ENCODE measurements at places on chromosomes 6 and 20.
A peak's percentile ranks its signal among the peaks of the same experiment; 100 is the strongest.

- no peak overlapping the region for H3K27ac ChIP-seq
- H3K4me1 ChIP-seq: peaks cover 19% of the 10 kb centered on the region
- no peaks in the 10 kb centered on the region for H3K36me3 ChIP-seq
- H3K27me3 ChIP-seq: no peaks in the 10 kb centered on the region
Measured at GRCh38 chr6:42229506-42230119, 12.0 kb upstream of the MRPS10 start.

DNA sequence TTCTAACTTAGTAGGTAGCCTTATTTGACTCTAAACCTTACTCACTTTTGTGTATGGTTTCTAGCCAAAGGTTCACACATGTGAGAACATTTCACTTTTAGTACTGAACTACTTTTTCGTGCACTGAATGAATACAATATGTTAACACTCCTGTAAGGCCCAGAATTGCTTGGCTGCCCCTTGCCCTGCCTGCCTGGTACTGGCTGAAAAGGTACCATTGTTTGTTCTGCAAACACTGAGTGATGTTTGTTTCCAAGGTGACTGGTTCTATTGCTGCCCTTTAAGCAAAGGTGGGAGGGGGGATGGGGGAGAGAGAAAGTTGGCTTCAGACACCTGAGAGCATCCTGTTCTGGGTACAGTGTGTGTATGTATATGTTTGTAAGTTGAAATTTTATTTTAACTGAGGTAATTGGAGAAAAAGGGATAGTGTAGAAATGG, 31.2 kb downstream of the RREB1 start:
- no peaks in the 10 kb centered on the region for H3K36me3 ChIP-seq
- peak overlapping the region; percentile 20 for H3K4me3 ChIP-seq
- peak; percentile 27 for DNase-seq
- peak overlapping the region; percentile 92 for H3K27ac ChIP-seq
- peaks cover 66% of the 10 kb centered on the region for H3K4me1 ChIP-seq

DNA sequence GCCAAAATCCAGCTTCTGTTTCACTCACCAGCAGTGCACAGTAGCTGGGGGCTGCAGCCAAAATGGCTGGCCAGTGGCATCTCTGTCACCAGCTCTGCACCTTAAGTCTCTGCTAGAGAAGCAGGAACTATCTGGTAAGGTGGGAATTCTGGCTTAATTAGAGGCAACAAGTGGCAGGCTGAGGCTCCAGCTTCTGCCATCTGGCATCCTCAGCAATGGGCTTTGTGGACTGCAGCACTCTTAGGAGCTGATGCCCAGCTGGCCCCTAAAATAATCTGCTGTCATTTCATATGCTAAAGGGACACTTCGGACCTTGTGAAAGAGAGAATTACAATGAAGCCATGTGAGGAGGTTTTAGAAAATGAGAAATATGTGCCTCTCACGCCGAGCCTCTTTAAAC, 4.6 kb upstream of the CLDN20 start:
- H3K4me3 ChIP-seq: no peak overlapping the region
- DNase-seq: no peak
- H3K27me3 ChIP-seq: no peaks in the 10 kb centered on the region
- peaks cover 27% of the 10 kb centered on the region for H3K36me3 ChIP-seq
- peak overlapping the region; percentile 57 for H3K27ac ChIP-seq
- H3K4me1 ChIP-seq: no peaks in the 10 kb centered on the region

GRCh38 chr6:145629478-145629877, 105.8 kb downstream of the EPM2A start:
- peaks cover 16% of the 10 kb centered on the region for H3K27me3 ChIP-seq
- H3K36me3 ChIP-seq: peaks cover 21% of the 10 kb centered on the region
- no peak for DNase-seq
- H3K27ac ChIP-seq: no peak overlapping the region
- no peak overlapping the region for H3K4me3 ChIP-seq

DNA sequence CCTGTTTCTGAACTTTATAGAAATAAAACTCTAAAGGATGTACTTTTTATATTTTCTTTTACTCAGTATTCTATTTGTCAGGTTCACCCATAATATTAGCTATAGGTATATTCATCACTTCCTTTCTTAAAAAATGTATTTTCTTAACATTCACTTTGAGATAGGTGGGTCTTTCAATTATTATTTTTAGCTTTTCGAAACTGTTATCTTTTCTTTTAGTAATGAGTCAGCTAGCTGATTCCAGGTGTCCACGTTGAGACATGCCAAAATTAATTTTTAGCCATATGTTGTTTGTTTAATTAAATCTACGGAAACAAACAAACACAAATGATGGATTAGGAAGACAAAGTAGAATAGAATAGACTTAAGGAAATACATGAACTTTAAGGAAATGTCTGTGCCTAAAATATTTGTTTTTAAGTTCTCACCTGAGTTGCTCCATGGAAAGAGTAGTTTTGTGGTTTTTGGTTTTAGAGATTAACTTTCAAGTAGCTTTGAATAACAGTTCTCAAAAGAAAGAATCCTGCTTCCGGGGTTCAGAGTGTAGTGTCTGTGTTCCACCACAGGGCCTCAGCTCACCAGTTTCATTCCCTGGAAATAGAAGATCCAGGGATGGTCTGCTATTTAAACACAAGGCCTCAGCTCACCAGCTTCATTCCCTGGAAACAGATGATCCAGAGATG, 435.0 kb downstream of the HAO1 start:
- no peak for DNase-seq
- no peaks in the 10 kb centered on the region for H3K36me3 ChIP-seq
- no peak overlapping the region for H3K27ac ChIP-seq

All from progenitor cell of endocrine pancreas (in vitro differentiated cells).